Activated CD8-positive, alpha-beta T cell treated with anti-CD3 and anti-CD28 coated beads, Interleukin-2, amount 10 ng/mL, durations not matched to agents 7 days and 5 days (primary cell): ENCODE measurements at places on chromosomes 6 and 20. TPM values are rescaled to one million over a fixed set of nuclear protein-coding genes. Genes with fewer than 3 reads are reported as not detected.

DNA sequence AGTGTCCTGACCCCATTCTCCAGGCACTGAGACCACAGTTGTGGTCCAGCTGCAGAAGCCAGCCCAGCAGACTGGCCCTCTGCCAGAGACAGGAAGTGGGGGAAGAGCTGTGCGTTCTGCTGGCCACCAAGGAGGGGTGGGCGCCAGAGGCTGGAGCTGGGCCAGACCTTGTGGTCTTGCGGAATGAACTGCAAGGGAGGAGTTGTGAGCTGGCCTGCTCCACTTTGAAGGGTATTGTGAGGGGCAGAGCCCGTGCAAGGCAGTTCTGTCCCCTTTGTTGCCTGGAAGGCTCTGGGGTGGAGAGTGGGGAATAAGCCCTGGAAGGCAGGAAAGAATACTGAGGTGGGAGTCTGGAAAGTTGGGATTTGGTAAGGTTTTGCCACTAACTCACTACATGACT, 3.6 kb upstream of the MDFI start:
- DNase-seq: no peak

The RARS2 gene
- total RNA-seq: 20.6 TPM

GRCh38 chr6:136249336-136249735, 775 bp downstream of the MTFR2 start:
- DNase-seq: peak; percentile 29

GRCh38 chr20:19431316-19431700, 218.9 kb downstream of the SLC24A3 start:
- no peak for DNase-seq

The TCF15 gene
- total RNA-seq: not detected

DNA sequence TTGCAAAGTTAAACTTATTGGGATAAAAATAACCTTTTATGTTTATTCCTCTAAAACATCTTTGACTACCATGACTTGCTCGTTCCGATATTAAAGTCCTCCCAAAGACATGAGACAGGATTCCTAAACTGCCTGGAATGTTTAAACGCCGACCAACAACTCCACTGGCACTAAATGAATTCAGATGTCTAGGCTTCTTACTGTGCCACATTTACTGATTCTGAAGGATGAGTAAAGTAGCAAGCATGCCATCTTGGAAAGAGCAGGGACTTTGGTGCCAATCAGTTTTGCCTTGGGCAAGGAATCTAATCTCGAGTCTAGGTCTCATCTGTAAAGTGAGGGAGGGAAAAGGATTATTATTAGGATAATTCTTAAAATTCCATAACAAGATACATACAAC, 25.3 kb downstream of the MBOAT1 start:
- DNase-seq: no peak

GRCh38 chr20:35279040-35279439, 1.1 kb upstream of the MMP24OS start:
- DNase-seq: no peak

DNA sequence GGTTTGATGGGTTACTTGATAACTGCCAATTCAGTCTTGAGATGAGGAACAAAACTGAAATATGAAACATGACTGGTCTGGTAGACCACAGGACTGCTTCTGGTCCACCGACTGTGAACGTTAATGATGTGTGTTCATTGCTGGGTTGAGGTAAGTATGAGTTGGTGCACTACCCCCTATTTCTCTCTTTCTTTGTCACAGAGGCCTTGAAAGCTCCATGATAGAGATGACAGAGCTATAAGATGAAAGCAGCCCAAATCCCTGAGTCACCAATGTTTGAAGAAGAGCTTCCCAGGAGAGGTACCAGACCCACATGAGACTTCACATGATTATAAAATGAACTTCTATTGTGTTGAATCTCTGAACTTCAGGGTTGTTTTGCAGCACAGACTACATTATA, 555.5 kb downstream of the PTPRT start:
- DNase-seq: no peak

The SF3B5 gene
- total RNA-seq: 167 TPM

The ID1 gene
- total RNA-seq: 0.42 TPM

- DNase-seq: no peak
These were observed 124.2 kb downstream of the SLC16A10 start for GRCh38 chr6:111211411-111212030.

The SPATS1 gene
- not detected for total RNA-seq

DNA sequence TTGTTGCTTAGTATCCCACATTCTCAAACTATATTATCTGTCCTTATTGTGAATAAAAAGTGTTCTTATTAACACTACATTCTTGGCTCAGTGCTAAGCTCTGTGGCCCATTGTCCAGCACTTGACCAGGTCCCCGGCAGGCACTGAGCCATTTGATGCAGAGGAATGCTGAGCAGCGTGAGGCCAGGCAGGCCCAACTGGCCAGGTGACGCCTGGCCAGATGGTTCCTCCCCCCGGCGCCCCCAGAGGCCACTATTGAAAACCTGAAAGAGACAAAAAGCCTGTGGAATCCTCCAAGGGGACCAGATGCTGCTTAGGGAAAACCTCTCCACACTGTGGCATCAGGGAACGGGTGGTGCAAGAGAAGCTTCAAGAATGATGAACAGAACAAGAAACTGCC, 597.5 kb upstream of the JAG1 start:
- no peak for DNase-seq

- DNase-seq: no peak
These were observed 15.1 kb upstream of the EDN1 start for GRCh38 chr6:12275107-12275506.

GRCh38 chr20:19778404-19778803, 20.3 kb downstream of the RIN2 start:
- DNase-seq: no peak

- DNase-seq: no peak
These were observed 540 bp downstream of the SGK2 start for GRCh38 chr20:43559147-43559987.

- no peak for DNase-seq
These were observed 60.9 kb downstream of the GFRAL start for GRCh38 chr6:55388211-55388610.

The RPS10 gene
- total RNA-seq: 1,272 TPM

The C20orf204 gene
- 7.6 TPM for total RNA-seq

- no peak for DNase-seq
These were observed 23.6 kb upstream of the APCDD1L start for GRCh38 chr20:58538752-58539151.

DNA sequence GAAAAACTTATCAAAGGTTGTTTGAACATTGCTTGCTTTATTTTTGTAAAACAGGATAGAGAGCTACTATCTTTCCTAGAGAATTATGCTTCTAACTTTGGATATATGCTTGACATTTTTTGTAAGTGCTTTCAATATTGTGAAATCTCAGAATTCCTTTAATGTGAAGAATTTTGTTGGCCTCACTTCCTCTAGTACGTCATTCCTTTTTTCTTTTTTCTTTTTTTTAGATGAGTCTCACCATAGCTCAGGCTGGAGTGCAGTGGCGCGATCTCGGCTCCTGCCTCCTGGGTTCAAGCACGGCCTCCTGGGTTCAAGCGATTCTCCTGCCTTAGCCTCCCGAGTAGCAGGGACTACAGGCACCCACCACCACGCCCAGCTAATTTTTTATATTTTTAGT, 668.1 kb downstream of the RFPL4B start:
- no peak for DNase-seq

The TTI1 gene
- total RNA-seq: 32.2 TPM

DNA sequence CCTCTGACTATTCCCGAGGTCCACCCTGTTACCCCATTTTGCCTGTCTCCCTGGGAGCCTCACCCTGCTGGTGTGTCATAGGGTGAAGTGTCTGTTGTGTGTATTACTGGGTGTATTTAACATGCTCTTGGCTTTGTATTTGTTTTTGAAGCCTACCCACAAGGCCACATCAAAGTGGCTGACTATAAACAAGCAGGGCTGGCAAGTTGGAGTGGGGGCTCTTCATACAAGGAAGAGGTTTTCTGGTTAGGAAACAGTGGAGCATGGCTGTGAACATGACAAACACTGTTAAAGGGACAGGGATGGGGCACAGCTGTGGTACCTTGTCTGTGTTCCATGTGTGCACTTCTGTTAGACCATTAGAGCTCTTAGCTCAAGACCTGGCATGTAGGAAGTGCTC, 26.3 kb downstream of the HECA start:
- peak; percentile 85 for DNase-seq

The OPRL1 gene
- total RNA-seq: 1.5 TPM

The SULF2 gene
- 0.58 TPM for total RNA-seq

- DNase-seq: no peak
These were observed 548 bp upstream of the HLA-DRA start for GRCh38 chr6:32439139-32439538.

DNA sequence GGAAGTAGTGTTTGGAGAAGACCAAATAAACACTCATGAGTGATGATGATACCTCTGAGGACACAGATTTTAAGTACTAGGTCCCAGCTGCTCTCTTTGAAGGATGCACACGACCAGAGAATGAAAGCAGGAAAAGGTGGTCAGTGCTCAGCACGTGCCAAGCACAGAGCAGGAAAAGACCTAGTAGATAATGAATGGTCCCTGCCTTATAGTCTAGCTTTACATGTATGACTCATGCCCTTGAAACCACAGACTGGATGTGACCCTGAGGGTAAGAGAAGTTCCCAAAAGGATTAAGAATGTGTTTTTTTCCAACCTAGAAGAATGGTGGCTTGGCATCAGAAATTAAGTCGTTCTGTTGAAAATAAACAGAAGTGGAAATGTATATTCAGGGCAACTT, 2.8 kb upstream of the MC3R start:
- DNase-seq: no peak

The TRIM31 gene
- total RNA-seq: not detected

DNA sequence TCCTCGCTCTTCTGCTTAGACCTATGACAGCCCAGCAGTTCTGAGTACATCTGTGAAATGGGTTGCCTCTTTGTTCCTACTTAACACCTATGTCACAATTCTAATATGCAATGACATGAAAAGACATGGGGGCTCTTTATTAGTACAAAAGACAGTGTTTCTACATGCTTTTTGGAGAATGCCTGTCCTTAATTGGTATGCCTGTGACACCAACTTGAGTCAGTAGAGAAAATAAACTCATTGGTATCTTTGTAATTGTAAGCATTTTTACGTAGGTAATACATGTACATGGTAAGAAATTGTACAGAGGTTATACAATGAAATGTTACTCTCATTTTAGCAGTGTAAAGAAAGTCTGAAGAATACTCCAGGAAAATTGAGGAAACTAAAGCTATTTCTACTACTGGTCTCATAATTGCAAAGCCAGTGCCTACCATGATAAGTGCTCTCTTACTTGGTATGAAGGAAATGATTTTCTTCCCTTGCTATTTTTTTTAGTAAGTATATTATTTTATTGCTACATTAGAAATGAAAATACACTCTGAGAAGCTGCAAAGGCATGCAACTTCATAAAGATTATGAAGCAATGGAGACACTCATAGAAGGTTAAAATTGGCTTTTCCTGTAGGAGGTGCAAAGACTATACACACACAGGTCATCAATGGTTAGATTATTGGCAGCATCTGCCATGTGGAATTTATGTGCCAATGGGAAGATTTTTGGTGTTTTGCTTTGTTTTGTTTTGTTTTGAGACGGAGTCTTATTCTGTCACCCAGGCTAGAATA, 4.9 kb upstream of the EEF1A1 start:
- no peak for DNase-seq

DNA sequence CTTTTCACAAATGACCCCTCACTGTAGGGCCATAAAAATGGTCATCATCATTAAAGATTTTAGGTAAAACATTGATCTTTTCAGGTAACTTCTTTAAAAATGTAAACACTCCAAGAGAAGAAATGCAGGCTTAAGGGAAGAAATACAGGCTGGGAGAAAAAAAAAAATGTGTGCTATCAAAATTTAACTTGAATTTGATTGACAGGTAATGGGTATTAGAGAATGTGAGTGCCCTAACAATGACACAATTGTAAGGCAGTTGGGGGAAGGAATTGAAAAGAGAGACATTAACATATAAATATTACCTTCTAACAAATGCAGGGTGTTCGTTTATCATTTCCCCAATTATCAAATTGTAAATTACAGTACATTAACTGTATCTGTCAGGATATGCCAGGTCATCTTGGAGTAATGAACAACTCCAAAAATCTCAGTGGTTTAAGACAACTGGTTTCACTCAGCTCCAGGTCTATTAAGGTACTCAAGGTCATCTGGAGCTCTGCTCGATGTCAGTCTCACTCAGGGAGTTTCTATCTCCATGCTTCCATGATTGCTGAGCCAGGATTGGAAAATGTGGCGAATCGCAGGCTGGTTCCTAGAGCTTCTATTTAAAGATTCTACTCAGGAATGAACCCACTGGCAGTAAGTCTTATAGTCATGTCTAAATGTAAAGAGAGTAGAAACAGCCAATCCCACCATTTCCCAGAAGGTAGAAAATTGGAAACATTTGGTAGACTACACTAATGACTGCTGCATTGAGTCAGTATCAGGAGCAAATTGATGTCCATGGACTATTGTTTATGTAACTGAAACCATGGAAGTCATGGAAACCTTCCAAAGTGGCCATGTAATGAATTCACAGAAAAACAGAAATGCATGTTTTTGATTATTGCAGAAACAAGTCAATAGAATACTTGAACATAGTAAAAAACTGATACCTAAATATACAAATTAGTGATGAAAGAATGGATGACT, 55.6 kb downstream of the FRK start:
- no peak for DNase-seq

The COL9A3 gene
- total RNA-seq: not detected

- DNase-seq: no peak
These were observed 206.9 kb downstream of the IBTK start for GRCh38 chr6:82040405-82041221.

DNA sequence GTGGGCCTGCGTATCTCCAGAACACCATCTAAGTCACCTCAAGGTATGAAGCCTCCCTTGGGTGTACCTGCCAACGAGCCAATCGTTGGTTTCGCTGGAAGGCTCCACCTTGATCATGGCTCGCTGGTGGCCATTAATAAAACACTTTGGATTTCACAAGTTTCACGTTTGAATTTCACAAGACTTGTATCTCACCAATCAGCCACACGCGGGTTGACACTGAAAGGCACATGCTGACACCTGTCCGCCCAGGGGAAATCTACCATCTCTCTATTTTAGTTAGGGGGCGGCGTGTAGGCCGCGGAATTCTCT, 586 bp upstream of the HMGA1 start:
- peak; percentile 68 for DNase-seq

GRCh38 chr6:161406646-161407045, 132.8 kb upstream of the AGPAT4 start:
- no peak for DNase-seq

The PMEPA1 gene
- total RNA-seq: 0.37 TPM
